Jurkat, Clone E6-1 (cell line): ENCODE measurements at places on chromosomes 13 and 19.

- DNase-seq: no peak
These were observed 7.5 kb upstream of the ZNF808 start for GRCh38 chr19:52520013-52520412.

DNA sequence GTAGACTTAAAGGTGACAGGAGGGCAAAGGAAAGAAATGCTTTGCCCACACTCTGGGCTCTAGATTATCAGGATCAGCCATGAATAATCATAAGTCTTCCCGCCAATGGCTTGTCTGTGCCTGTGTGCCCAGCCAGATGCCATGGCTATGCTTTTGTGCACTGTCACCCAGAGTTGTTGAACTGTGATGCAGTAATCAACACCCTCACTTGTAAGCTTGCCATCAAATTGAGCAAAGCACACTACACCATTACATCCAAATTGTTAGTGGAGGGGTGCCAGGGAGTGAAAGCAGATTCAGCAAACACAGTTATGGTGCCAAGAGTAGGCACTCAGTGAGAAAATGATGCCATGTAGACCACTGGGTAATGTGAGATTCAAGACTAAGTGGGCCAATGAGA is 845.3 kb upstream of the MIR17HG start:
- DNase-seq: no peak

- DNase-seq: no peak
These were observed 1.9 kb downstream of the RRAS start for GRCh38 chr19:49637821-49638738.

DNA sequence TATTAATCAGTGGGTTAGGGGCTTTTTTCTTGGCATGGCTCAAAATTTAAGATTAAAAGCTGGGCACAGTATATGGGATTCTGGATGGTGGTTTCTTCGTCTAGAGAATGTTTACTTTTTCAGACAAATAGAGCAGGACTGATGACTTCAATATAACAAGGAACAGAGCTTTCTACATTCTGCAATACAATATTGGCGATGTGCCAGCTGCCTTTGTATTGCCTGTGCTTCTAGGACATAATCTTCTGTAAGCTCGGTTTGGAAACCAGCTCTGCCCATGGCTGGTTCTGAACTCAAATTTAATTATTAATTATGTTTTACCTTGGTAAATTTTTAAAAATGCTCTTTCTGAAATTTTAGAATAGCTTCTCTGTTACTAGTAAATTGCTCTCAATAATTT is 139.1 kb upstream of the TRPC4 start:
- no peak for DNase-seq

GRCh38 chr19:18514800-18515682 is 6.8 kb downstream of the ELL start:
- no peak for DNase-seq

- no peak for DNase-seq
These were observed 503.0 kb downstream of the LIG4 start for GRCh38 chr13:107712145-107712860.

GRCh38 chr19:3698386-3698950 is 1.8 kb downstream of the PIP5K1C start:
- DNase-seq: no peak

DNA sequence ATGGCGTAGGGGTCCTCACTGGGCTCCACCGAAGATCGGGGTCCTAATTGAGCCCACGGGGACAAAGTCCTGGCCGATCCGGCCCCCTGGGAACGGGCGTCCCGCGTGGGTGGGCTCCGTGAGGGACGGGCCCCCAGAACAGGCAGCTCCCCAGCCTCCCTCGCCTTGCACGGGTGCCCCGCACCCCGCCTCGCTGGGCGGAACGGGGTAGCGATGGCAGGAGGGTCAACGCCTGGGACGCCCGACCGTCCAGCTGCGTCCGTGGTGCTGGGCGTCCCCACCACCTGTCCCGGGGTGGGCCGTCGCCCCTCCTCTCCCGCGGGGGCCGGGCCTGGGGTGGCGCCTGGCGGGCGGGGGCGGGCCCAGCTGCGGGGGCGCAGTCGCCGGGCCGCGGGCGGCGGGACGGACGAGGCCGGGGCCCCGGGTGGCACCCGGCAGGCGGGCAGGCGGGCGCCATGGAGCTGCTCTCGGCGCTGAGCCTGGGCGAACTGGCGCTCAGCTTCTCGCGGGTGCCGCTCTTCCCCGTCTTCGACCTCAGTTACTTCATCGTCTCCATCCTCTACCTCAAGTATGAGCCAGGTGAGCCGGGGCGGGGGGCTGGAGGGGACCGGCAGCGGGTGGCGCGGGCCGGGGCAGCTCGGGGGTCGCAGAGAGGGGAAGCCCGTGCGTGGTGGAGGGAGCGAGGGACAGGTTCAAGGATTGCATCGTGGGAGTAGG is at the start of gene TMEM38A:
Gene TMEM38A, plus strand, starts transcription at position 377 of the 717 bp plus-strand sequence. Its CDS starts 79 bp downstream, at position 456.
- no peak for DNase-seq

- DNase-seq: no peak
These were observed 318.9 kb downstream of the MYO16 start for GRCh38 chr13:108948251-108948671.

DNA sequence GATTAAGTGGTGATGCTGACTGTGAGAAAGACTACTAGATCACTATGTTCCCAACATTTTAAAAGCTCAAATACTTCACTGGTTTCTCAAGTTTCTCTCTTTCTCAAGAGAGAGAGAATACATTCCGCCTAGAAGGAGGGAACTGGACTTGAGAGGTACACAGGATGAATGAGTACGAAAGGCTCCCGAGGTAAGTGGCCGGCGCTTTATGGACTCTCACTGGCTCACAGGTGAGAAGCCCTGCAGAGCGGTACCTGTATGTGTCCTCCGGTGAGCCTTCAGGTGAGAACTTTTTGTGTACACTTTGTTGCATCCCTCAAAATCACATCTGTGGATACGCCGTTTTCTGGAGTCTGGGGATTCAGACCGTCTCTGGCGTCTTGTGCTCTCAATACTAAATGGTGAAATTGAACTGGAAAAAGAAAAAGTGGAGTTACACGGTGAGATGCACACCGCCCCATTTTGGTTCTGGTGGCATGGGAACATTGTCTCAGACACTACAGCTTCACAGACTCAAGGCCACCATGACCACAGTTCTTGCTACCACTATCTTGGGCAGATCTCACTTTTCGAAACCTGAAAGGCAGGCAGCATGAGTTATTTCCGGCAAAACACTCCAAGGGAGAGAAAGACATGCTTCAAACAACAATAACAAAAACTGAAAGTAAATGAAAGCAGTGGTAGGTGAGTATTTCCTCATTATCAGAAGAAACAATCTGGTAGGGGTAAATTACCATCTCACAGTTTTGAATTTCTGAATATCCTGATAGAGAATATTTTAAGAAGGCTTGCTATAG is 418.9 kb downstream of the KLF12 start:
- no peak for DNase-seq

DNA sequence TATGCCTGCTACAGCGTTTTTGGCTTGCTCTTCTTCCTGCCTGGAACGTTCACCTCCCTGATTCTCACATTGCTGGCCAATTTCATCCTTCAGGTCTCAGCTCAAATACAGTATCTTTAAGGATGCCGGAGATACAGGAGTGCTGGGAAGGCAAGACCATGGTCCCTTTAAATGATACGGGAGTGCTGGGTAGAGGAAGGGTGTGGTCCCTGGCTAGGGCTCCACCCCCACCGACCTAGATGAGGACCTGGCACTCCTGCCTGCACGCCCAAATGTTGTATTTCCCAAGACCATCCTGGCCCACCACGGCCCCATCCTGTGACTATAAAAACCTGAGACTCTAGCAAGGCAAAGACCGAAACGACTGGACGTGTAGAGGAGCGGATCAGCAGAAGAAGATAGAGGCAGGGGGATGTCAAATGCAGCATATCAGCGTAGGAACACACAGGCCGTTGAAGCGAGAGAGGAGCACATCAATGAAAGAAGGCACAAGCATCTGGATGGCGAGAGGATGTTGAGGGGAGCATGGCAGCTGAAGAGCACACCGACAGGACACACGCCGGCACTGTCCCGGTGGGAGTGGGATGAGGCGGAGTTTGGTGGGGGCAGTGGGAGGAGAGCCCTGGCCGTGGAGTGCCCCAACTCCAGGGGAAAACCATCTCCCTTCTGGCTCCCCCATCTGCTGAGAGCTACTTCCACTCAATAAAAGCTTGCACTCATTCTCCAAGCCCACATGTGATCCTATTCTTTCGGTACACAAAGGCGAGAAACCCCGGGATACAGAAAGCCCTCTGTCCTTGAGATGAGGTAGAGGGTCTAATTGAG is 74.0 kb downstream of the PCDH9 start:
- DNase-seq: no peak
